Right ventricle myocardium superior (tissue), 1 donor: ENCODE measurements at places on chromosomes 4 and X.

DNA sequence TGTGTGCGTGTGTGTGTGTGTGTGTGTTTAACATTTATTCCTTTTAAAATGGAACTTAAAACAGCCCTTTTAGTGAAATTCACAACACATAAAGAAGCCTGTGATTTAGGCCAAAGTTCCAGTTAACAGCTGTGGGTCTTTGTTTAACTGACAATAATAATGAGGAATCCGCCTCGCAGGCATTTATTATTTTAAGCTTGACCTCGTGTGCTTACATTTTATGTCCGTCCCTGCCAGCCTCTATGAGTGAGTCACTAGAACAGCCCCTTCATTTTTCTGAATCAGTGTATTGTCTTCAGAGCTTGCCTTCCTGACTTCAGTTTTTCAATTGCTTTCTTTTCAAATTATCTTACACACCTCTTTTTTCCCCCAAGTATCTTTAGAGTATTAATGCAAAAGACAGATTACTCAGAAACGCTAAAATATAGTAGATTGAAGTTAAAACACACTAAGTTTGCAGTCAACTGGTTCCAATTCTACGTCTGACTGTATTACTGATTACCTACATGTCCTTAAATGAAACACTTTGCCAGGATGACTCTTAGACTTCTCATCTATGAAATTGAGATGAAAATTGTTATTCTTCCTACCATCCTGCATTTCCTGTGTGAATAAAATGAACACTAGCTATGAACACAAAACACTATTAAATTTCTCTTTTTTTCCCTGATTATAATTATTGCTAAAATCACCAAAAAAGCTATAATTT is 319.6 kb upstream of the HS3ST1 start:
- no peak for DNase-seq

DNA sequence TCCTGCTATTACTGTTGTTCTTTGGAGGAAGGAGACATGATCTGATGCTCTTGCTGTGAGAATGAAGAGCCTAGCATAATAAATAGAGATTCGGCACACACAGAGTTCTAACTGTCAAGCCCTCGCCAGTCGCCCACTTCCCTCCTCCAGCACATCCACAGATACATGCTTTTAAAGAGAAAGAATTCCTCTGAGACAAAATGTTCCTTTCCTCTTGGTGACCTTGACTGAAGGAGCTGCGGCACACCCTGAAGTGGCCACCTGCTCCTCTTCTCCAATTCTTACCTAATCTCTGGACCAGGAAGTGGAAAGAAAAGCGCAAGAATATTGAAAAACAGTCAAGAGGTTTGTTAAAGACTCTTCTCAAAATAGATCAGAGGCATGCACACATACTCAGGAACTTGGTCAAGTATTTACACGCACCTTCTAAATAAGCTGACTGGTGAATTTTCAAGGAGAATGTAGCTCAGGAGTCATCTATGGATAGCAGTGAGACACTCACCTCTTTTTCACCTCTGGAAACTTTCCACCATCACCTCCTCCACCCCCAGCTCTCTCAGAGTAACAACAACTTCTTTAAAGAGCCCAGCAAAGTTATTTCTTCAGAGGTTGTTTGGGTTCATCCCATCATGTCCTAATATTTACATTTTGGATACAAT is 95.4 kb downstream of the PARM1 start:
- DNase-seq: no peak

DNA sequence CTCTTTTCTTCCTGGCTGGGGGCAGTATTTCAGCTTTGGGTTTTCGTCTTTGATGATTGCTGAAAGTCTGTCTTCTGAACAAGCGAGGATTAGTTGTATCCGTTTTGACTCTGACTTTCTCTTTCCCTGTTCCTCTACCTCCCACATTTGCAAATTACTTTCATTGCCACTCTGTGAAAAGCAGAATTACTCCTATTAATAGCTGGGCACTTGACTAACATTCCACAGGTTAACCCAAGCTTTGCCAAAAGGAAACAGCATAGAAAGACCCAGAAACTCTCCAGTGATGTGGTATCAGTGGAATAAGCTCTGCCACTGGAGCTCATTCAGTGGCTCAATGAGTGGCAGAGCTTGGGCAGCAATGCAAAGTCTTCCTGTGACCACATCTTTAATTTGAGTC is 238.9 kb downstream of the PALLD start:
- no peak for DNase-seq

DNA sequence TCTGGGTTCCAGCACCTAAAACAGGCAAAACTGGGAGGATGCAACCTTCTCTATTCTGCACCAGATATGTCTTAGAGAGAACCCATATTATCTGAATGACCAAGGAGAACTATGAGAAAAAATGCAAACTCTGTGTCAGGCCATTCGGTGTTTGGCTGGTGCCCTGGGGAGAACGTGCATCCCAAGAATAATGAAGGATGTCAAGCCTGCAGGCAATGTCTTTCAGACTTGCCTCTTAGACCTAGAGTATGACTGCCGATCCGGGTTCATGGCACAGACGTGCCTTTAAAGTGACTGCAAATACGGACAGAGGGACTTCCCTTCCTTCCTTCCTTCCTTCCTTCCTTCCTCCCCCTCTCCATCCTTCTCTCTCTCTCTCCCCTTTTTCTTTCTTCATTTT is 6.9 kb downstream of the XAGE1B start:
- DNase-seq: no peak

GRCh38 chr4:130336585-130337217 is 1240.7 kb downstream of the C4orf33 start:
- DNase-seq: no peak

GRCh38 chr4:88818631-88819470 is 121.2 kb upstream of the NAP1L5 start:
- no peak for DNase-seq

GRCh38 chr4:54793856-54794422 is 136.2 kb downstream of the KIT start:
- no peak for DNase-seq

DNA sequence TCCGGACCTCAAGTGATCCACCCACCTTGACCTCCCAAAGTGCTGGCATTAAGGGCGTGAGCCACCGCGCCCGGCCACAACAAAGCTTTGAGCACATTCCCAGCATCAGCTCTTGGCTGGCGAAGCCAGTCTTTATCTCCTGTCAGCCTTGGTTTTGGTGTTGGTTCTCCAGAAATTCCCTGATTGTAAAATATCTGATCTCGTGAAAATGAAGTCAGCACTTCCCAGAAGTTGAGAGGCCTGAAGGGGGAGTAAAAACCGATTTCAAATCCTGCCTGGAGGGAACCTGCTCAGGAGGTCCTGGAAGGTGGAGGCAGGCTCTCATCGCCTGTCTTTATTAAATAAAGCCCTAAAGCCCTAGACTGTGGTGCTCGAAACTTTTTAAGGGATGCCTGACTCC is 33.6 kb downstream of the PTTG2 start:
- DNase-seq: no peak

- no peak for DNase-seq
Observed at GRCh38 chr4:139975830-139976272, 178.1 kb downstream of the MAML3 start.
